ENCODE measurements at places on chromosomes 5 and 9. TPM values are rescaled to one million over a fixed set of nuclear protein-coding genes. Genes with fewer than 3 reads are reported as not detected.

- DNase-seq: no peak
- peak overlapping the region; percentile 90 for H3K27ac ChIP-seq
- H3K27me3 ChIP-seq: no peaks in the 10 kb centered on the region
- H3K4me3 ChIP-seq: peak overlapping the region; percentile 47
- H3K36me3 ChIP-seq: peaks cover 15% of the 10 kb centered on the region
Observed at GRCh38 chr5:91311168-91311696, 71.9 kb downstream of the ARRDC3 start.

DNA sequence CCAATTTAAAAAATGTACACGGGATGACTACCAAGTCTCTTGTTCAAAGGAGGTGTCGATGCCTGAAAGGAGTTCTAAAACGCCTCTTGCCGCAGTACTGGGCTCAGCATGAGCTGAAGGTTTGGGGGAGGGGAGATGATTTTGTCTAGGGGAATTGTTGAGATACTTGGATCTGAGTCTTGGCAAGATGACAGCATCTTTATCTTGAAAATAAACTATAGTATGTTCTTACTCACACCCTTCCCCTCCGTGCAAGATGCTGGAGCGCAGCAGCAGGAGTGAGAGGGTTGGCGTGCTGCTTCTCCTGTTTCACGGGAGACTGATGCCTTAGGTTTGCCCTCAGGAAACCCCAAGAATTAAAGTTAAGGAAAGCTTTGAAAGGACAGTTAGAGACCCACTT lies 47.3 kb downstream of the FAM78A start:
- no peaks in the 10 kb centered on the region for H3K27me3 ChIP-seq
- H3K4me1 ChIP-seq: peaks cover 11% of the 10 kb centered on the region
- H3K36me3 ChIP-seq: peaks cover 32% of the 10 kb centered on the region
- no peak for DNase-seq
- H3K4me3 ChIP-seq: no peak overlapping the region

DNA sequence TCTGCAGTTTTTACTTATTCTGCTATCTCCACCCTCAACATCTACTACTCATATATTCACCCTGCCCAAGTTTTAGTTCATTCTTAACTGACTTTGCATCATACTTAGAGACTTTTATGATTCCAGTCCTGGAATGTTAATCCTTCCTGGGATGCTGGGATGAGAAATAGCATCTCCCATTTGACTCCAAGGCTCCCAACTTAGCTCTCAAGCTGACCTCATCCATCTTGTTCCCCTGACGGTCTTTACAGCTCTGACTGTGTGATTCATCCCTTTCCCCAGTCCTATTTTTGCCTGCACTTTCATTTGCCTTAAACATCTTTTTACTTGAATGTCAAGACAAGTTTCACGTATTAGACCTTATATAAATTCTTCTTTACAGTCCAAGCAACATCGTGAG lies 297.8 kb downstream of the EPB41L4A start:
- H3K27ac ChIP-seq: no peak overlapping the region
- no peaks in the 10 kb centered on the region for H3K4me1 ChIP-seq
- H3K4me3 ChIP-seq: no peak overlapping the region
- no peak for DNase-seq
- H3K27me3 ChIP-seq: peaks cover 22% of the 10 kb centered on the region

DNA sequence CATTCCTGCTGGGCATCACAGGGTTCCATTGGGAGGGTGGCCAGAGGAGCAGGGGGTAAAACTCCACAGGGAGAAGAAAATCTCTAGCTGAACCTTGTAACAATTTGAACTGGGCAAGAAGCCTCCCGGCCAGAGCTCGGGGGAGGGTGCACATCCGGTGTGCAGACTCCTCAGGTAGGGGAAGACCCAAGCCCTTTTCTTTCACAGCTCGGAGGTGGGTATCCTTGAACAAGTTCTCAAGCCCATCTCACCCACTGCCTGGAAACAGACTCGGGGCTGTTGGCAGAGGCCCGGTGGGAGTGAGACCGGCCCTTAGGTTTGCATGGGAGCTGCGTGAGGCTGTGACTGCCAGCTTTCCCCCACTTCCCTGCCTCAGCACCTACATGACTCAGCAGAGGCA lies 111.5 kb upstream of the IL7R start:
- H3K27ac ChIP-seq: peak overlapping the region; percentile 66
- DNase-seq: no peak
- peaks cover 26% of the 10 kb centered on the region for H3K36me3 ChIP-seq
- H3K27me3 ChIP-seq: no peaks in the 10 kb centered on the region
- no peak overlapping the region for H3K4me3 ChIP-seq
- H3K4me1 ChIP-seq: peaks cover 34% of the 10 kb centered on the region

GRCh38 chr9:131982671-131983239 lies 96.9 kb downstream of the MED27 start:
- DNase-seq: no peak

DNA sequence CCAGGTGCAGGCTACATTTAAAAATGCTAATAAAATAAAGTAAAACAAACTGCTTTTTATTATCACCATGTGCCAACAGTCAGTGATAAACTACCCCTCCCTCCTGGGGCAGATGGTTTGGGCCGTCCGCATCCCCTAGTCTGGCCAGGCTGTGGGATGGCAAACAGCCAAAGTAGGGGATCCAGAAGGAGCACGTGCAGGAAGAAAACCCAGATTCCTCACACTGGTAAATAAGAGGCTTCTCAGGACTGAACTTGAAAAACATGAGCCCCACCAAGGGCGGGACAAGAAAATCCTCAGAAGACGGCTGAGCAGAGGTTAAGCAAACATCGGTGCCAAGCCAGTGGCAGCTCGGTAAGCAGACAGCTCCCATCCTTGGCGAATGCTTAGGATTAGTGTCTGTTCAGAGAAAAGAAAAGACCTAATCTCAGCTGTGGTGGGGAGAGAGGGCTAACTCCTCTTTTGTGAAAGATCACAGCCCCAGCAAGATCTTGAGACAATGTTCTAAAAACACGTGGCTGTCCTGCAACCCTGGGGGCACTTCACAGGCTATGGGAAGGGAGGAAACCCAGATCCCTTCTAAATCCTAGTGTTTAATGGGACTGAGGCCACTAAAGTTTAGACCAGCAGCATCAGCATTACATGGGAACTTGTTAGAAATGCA lies 46.5 kb upstream of the GDNF start:
- H3K36me3 ChIP-seq: no peaks in the 10 kb centered on the region
- peaks cover 4% of the 10 kb centered on the region for H3K27me3 ChIP-seq
- H3K27ac ChIP-seq: no peak overlapping the region
- no peak for DNase-seq

GRCh38 chr5:6279607-6280006 lies 98.7 kb downstream of the MED10 start:
- H3K4me1 ChIP-seq: peaks cover 18% of the 10 kb centered on the region
- H3K36me3 ChIP-seq: no peaks in the 10 kb centered on the region
- H3K4me3 ChIP-seq: no peak overlapping the region
- peaks cover 36% of the 10 kb centered on the region for H3K27me3 ChIP-seq
- DNase-seq: no peak

GRCh38 chr5:13558408-13558807 lies 386.1 kb downstream of the DNAH5 start:
- H3K4me3 ChIP-seq: no peak overlapping the region
- no peaks in the 10 kb centered on the region for H3K27me3 ChIP-seq
- H3K4me1 ChIP-seq: no peaks in the 10 kb centered on the region
- H3K36me3 ChIP-seq: no peaks in the 10 kb centered on the region
- DNase-seq: no peak

- no peaks in the 10 kb centered on the region for H3K36me3 ChIP-seq
- H3K4me3 ChIP-seq: no peak overlapping the region
- no peak for DNase-seq
- peaks cover 8% of the 10 kb centered on the region for H3K27me3 ChIP-seq
Observed at GRCh38 chr9:90958328-90958727, 156.7 kb downstream of the SYK start.

TOPORS gene
- 21.7 TPM for total RNA-seq

KIF2A gene
- 175 TPM for total RNA-seq

SREK1 gene
- 63.3 TPM for total RNA-seq

ECSCR gene
- total RNA-seq: 0.49 TPM

IL13 gene
- total RNA-seq: 0.44 TPM

PCDHGB6 gene
- total RNA-seq: not detected
